ENCODE measurements at places on chromosomes 2 and 18. TPM values are rescaled to one million over a fixed set of nuclear protein-coding genes. Genes with fewer than 3 reads are reported as not detected.
A peak's percentile ranks its signal among the peaks of the same experiment; 100 is the strongest.

The NR4A2 gene
- total RNA-seq: 0.20 TPM

The CD8A gene
- total RNA-seq: not detected

The ALK gene
- total RNA-seq: not detected

The PLB1 gene
- total RNA-seq: 0.22 TPM

The RPRM gene
- not detected for total RNA-seq

The UCN gene
- 0.40 TPM for total RNA-seq

DNA sequence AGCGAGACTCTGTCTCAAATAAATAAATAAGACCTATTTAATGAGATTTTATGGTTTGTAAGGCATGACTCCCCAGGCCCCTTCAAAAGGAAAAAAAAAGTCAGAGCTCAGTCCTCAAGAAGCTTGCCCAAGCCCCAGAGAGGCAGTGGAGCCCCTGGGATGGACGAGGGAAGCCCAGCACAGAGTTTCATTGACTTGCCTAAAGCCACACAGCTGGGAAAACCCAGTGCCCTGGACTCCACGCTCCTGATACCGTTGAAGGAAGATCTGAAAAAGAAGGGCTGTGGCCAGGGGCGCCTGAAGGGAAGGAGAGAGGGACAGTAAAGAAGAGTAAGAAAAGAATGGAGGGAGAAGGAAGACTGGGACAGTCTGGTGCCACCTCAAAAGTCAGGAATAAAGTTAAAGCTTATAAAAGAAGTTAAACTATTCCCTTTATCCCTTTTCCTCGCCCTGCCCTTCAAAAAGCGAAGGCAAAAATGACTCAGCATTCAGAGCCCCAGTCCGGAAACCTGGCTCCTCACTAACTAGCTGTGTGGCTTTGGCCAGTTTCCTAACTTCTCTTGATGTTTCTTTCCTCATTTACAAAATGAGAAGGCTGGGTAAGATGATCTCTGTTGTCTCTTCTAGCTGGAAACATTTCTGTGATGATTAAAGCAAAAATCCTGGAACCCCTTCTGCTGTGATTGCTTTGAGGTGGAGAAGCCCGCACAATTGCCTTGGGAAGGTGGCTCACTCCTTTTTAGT is 46.7 kb downstream of the LYPD1 start:
- DNase-seq: peak; percentile 12

- peak; percentile 22 for DNase-seq
Measured at GRCh38 chr2:109423556-109424359, 190.0 kb downstream of the SEPTIN10 start.

DNA sequence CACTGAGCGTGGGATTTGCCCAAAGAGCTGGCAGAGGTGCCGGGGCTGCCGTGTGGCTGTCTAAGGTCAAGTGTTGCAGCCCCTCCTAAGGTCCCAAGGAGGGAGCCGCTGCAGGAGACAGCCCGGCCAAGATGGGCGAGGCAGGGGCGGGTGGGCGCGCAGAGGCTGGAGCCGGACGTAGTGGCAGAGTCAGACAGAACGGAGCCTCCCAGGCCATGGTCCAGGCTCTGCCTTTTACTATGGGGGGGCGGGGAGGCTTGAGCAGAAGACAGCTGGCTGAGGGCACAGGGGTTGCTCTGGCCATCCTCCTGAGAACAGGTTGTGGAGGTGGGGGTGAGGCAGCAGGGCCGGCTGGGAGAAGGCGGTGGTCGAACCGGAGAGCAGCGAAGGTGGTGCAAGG is 27.5 kb upstream of the PRLH start:
- DNase-seq: no peak

- DNase-seq: no peak
Measured at GRCh38 chr18:73900106-73900835, 247.4 kb downstream of the FBXO15 start.

DNA sequence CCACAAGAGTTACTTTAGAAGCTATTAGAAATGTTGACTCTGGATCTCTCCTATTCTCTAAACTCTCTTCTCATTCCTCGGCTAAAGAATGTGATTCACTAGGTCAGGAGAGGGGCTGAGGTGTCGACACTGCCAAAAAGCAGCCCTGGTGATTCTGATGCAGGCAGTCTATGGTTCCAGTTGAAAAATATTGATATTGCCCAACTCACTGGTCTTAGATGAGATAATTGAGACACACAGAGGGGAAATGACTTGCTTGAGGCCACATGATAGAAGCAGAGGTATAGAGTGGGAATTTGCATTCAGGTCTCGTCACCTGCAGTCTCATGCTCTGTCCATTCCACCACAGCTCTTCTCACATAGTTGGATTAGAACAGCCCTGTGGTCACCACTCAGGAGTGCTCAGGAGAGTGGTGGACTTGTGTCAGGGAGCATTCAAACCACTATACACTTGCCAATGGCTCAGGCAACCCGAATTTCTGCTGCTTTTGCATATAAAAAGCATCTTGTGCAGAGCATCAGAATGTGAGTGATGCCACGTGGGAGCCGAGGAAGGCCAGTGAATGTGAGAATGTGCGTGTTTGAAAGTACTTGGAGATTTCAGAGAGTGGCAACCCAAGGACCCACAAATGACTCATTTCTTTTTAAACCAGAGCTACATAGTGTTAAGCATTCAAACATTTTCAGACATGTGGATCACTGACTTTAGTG is 65.1 kb upstream of the CTLA4 start:
- peak; percentile 29 for DNase-seq

DNA sequence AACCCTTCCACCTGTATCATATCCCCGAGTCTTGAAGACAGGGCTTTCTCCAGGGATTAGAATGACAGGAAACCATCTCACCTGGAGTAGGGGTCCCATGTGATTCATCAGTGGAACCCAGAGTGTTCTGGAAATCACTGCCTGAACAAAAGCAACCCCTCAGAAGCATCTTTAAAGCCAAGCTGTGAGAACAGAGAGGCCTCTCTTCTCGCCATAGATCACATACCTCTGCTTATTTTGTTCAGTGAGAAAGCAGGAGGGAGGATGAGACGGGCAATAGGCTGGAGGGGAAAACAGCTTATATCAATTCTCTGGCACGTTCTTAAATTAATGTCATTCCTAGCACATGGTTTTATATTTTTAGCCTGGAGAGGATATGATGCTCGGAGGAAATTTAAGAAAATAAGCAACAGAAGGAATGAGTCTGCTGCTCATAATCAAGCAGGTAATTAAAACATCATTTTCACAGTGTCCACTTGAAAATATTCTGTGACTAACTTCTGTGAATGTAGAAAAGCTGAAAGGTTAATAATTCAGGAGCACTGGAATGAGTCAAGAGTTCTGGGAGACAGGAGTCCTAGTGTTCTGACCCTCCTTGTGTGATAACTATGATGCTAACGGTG is 213.6 kb upstream of the SP5 start:
- DNase-seq: no peak

GRCh38 chr2:151575338-151575737 is 158.9 kb downstream of the NEB start:
- no peak for DNase-seq

DNA sequence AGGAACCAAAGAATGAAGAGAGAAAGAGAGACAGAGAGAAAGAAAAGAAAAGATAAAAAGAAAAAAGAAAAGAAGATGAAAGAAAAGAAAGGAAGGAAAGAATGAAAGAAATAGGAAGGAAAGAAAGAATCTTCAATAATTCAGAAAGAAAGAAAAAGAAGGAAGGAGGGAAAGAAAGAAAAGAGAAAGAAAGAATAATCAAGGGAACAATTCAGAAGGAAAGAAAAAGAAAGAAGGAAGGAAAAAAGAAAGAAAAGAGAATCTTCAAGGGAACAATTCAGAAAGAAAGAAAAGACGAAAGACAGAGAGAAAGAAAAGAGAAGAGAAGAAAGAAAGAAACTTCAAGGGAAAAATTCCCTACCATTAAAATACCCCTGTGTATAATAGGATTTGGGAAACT is 5.6 kb upstream of the KCTD1 start:
- DNase-seq: no peak

GRCh38 chr2:231701456-231702373 is 6.6 kb upstream of the PTMA start:
- no peak for DNase-seq

GRCh38 chr2:208064220-208064961 is 39.1 kb upstream of the PLEKHM3 start:
- DNase-seq: no peak

GRCh38 chr2:179764710-179765109 is 96.7 kb downstream of the ZNF385B start:
- DNase-seq: no peak

- no peak for DNase-seq
Measured at GRCh38 chr2:224211791-224212190, 172.7 kb upstream of the SERPINE2 start.

DNA sequence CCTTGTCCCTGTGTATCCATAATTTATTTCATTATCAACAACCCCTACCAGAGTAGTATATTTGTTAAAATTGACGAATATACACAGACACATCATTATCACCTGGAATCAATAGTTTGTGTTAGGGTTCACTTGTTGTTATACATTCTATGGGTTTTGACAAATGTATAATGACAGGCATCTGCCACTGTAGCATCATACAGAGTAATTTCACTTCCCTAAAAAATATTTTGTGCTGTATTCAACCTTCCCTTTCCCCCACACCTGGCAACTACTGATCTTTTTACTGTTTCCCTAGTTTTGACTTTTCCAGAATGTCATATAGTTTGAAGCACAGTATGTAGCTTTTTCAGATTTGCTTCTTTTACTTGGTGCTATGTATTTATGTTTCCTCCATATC is 132.0 kb downstream of the ZNF804A start:
- DNase-seq: no peak

DNA sequence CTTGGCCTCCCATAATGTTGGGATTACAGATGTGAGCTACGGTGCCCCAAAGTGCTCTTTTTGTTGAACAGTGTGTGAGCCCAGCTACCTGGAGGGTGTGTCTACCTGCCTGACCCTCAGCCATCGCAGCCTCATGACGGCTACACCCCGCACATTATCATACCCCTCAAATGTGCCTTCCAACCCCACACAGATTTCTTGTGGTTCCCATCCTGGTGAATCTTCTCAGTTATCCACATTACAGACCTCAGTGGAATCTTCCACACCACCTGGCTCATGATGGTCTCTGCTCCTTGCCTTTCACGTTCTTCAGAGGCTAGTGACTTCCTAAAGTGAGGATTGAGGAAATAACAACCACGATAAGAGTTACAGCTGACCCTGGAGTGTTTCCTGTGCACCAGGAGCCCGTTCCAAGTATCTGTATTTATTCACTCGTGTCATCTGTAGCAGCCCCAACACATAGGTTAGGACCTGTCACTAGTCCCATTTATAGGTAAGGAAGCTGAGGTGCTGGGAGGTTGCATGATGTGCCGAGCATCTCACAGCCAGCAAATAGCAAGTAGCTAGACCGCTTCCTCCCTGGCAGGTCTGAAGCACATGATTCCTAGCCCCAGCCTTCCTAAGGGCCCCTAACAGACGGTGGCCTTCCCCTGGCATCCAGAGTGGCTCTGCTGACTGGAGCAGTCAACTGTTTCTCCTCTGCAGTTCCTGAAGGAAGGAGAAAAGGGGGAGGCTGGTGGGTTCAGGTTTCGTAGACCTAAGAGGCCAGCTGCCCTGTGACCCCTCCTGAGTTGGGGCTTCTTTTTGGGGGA is 47.3 kb downstream of the TCF7L1 start:
- DNase-seq: peak; percentile 42
